ENCODE measurements at places on chromosomes 2 and 18. TPM values are rescaled to one million over a fixed set of nuclear protein-coding genes. Genes with fewer than 3 reads are reported as not detected.

The IHH gene
- total RNA-seq: not detected

The GATA6 gene
- 10.0 TPM for total RNA-seq

The DCAF17 gene
- total RNA-seq: 21.6 TPM

DNA sequence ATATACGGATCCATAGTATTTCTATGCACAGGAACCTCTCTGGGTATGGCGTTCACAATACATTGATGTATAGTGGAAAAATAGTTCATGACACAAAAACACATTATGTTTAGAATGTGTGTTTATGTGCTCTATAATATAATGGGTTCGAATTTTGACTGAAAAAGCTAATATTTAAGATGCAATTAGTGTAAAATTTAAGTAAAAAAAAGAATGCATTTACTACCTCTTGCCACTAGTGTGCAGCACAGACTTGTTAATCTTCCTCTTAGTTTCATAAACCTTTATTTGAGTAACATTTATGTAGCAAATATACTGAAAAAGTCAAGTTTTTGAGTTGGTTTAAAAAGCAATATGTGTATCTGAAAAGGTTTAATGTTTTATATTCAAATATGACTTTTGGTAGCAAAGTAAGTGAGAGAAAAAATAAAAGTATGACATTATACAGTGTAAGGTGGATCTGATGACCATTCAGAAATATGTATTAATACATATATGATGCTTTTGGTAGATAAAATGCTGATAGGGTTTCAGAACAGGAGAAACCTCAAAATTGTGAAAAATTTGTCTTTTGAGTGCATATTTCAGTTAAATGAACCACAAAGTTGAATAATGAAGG lies 49.4 kb downstream of the CCDC102B start:
- no peak overlapping the region for H3K4me3 ChIP-seq
- H3K27me3 ChIP-seq: no peaks in the 10 kb centered on the region
- peak; percentile 35 for DNase-seq
- H3K4me1 ChIP-seq: no peaks in the 10 kb centered on the region

GRCh38 chr2:234468503-234468902 lies 28.4 kb downstream of the ARL4C start:
- H3K36me3 ChIP-seq: no peaks in the 10 kb centered on the region
- H3K27ac ChIP-seq: no peak overlapping the region
- no peaks in the 10 kb centered on the region for H3K27me3 ChIP-seq
- no peaks in the 10 kb centered on the region for H3K4me1 ChIP-seq

DNA sequence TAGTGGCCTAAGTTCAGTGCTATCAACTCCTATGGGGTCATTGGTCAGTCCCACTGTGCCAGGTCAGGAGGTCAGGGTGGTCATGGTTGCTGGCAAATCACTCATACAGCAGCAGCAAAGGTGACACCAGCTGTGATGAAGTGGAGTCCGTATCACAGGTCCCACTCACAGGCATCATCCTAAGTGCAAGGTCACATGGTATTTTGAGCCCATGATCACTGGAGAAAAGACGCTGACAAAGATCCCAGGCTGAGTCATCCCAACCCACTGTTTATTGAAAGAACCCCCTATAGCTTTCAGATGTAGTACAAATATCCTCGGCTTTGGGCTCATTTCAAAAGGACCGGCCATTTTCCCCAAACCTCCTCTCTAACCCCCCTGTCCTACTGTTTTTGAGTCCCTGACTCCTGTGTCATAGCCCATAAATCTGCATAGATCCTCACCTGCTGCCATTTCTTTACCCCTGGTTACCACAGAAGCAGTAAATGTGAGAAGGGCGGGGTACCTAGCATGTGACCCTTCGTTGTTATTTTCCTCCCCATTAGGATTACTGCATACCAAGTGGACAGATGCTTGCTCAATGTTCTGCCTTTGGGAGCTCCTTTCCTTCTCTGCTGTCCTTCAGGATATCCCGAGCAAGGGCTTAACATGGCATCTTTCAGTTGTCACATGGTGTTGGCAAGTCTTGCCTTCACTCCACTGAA lies 107.7 kb downstream of the COL6A3 start:
- H3K36me3 ChIP-seq: no peaks in the 10 kb centered on the region
- DNase-seq: peak; percentile 83
- peaks cover 27% of the 10 kb centered on the region for H3K4me1 ChIP-seq
- peak overlapping the region; percentile 61 for H3K27ac ChIP-seq
- H3K27me3 ChIP-seq: no peaks in the 10 kb centered on the region
- H3K4me3 ChIP-seq: no peak overlapping the region

All from fibroblast of lung (primary cell).